A549 treated with ZK216348 at 1 μM for 4 hours (cell line): ENCODE measurements at places on chromosomes 16 and 17. TPM values are rescaled to one million over a fixed set of nuclear protein-coding genes. Genes with fewer than 3 reads are reported as not detected.

Gene PNMT
- total RNA-seq = 0.12 to 0.14 TPM in 2 of 5 replicates, not detected in the others

Gene CLEC19A
- 0.06 to 0.22 TPM (median 0.09 TPM) in 4 of 5 replicates, not detected in the other for total RNA-seq

Gene CCL13
- total RNA-seq = not detected in 5 replicates

Gene VAT1L
- not detected in 5 replicates for total RNA-seq

Gene C1QTNF8
- total RNA-seq = not detected in 5 replicates

Gene GSG1L
- not detected in 5 replicates for total RNA-seq

Gene MFAP4
- not detected in 5 replicates for total RNA-seq

Gene ZNF688
- total RNA-seq = 6.1 to 12.0 TPM (median 7.0 TPM) in 5 replicates

Gene ADORA2B
- 8.6 to 16.1 TPM (median 14.2 TPM) in 5 replicates for total RNA-seq
